ENCODE measurements at places on chromosomes 16 and 17.

GRCh38 chr16:64900517-64900916 is 221.3 kb downstream of the CDH11 start:
- no peak for DNase-seq

- DNase-seq, result no peak
Measured at GRCh38 chr16:83676086-83676485, 131.7 kb upstream of the HSBP1 start.

DNA sequence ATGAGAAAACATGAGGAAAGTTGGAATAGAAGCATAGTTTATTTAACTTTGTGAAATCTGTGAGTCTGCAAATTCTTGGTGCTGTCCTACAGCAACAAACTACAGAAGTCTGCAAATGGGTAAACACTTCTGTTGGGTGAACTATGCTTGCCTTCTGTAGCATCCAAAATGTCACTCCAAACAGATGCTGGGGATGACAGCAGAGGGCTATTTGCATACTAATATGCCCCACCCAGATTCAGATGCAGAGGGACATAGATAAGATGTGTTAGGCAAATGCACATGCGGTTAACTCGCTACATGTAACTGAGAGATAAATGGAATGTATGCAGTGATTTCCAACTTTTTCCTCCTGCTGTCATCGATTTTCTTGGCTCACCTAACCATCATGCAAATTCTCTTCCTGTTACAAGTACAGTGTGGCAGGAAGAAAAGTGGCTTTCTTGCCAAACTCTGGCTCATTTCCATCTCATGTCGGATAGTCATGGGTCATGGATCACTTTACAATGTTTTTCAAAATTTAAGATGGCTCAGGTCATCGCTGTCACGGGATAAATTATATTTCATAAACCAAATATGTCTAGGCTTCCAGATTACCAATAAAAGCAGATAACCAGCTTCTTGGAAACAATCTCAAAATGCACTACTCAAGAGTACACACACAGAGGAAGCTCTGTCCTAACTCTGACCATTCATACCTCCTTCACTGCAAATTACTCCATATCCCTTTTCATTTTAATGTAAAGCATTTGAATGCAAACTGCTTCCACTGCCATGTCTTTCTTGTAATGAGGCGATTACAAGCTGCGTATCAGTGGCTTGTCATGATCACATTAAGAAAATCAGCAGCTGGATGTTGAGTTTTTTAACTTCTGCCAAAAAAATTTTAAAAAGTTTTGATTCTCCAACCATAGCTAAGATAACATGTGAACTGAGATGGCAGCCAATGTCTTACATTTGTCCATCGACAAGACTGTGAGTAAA is 47.7 kb downstream of the ADAMTS18 start:
- no peak for DNase-seq

- no peak for DNase-seq
Measured at GRCh38 chr17:64783556-64784352, 121.6 kb upstream of the SMURF2 start.

GRCh38 chr16:86987746-86988670 is 329.2 kb downstream of the C16orf95 start:
- DNase-seq, result no peak

- no peak for DNase-seq
Measured at GRCh38 chr17:6712854-6713129, 377 bp downstream of the SLC13A5 start.
